ENCODE measurements at places on chromosomes 1 and 21. TPM values are rescaled to one million over a fixed set of nuclear protein-coding genes. Genes with fewer than 3 reads are reported as not detected.
A peak's percentile ranks its signal among the peaks of the same experiment; 100 is the strongest.

DNA sequence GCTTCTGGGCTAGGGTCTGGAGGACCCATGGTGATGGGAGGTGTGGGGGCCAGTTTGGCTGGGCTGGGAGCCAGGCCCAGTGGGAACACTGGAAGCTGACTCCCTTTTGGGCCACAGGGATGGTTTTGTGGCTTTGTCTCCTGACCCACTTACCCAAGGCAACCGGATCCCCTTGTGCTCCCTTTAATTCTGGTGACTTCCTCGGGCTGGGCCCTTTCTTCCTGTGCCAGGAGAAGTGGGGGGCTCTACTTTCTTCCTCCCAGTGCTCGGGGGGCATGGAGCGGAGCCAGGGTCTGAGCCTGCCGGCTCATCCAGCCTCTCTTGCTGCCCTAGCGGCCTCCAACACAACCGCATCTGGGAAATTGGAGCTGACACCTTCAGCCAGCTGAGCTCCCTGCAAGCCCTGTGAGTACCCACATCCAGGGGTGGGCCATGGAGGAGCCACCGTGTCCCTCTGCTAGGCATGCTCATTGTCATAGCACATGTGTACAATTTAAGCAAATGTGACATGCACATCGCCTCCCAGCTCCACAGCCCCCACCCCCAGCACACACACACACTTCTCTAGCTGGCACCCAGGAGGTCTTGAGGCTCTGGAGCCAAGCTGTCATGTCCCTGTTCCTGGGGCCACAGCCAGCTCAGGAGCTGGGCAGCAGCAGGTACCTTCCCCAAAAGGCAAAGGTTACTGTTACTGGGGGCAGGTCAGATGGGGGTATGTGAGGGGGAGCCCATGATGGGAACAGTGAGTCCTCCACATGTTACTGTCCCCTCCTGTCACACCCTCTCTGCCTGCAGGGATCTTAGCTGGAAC, 35.0 kb downstream of the UBE2T start:
- no peak for DNase-seq
- no peak overlapping the region for H3K4me3 ChIP-seq
- H3K36me3 ChIP-seq, result no peaks in the 10 kb centered on the region
- no peak overlapping the region for H3K27ac ChIP-seq
- H3K4me1 ChIP-seq, result no peaks in the 10 kb centered on the region

DNA sequence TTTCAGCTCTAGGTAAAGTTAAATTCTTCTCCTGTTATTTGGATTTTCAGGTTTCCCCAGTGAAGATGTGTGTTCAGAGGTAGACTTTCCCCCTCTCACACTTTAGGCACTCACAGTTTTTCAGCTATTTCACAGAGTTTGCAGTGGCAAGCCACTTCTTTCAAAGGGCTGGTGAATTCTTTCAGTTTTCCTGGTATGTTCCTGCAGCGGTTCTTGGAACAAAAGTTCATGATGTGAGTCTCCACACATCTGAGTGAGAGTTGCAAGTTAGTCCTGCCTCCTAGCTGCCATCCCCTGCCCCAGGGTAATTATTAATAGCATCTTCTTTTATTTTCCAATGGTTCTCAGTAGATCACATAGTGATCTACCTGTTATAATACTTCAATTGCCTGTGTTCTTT, 27.3 kb upstream of the CD84 start:
- no peaks in the 10 kb centered on the region for H3K27me3 ChIP-seq
- H3K4me1 ChIP-seq, result peaks cover 30% of the 10 kb centered on the region
- H3K36me3 ChIP-seq, result peaks cover 8% of the 10 kb centered on the region
- peak overlapping the region; percentile 89 for H3K27ac ChIP-seq
- DNase-seq, result no peak
- no peak overlapping the region for H3K4me3 ChIP-seq

GRCh38 chr1:206544562-206545257, 37.4 kb downstream of the RASSF5 start:
- H3K4me1 ChIP-seq, result no peaks in the 10 kb centered on the region
- H3K36me3 ChIP-seq, result no peaks in the 10 kb centered on the region
- H3K27ac ChIP-seq, result no peak overlapping the region
- H3K4me3 ChIP-seq, result no peak overlapping the region
- no peaks in the 10 kb centered on the region for H3K27me3 ChIP-seq

- no peak overlapping the region for H3K27ac ChIP-seq
- H3K27me3 ChIP-seq, result no peaks in the 10 kb centered on the region
- no peak overlapping the region for H3K4me3 ChIP-seq
Measured at GRCh38 chr1:209059376-209059775, 524.1 kb upstream of the CAMK1G start.

DNA sequence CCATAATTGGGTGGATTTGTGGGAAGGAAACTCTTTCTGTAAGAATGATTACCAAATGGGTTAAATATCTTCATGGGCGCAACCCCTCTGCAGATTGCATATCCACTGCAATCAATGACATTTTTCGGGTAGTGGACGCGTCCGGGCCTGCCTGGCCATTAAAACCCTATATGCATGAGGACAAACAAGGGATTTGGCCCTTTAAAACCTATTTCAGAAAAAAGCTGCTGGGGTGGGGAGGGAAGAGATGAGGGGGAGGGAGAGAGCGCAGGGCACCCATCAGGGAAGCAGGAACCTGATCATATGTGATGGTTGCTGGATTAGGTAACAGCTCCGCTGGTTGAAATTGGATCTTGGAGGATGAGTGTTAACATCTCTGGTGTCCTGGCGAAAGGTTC, 228.8 kb downstream of the PBX1 start:
- no peak for DNase-seq
- no peaks in the 10 kb centered on the region for H3K4me1 ChIP-seq
- H3K27ac ChIP-seq, result no peak overlapping the region
- H3K36me3 ChIP-seq, result no peaks in the 10 kb centered on the region
- H3K4me3 ChIP-seq, result no peak overlapping the region

DNA sequence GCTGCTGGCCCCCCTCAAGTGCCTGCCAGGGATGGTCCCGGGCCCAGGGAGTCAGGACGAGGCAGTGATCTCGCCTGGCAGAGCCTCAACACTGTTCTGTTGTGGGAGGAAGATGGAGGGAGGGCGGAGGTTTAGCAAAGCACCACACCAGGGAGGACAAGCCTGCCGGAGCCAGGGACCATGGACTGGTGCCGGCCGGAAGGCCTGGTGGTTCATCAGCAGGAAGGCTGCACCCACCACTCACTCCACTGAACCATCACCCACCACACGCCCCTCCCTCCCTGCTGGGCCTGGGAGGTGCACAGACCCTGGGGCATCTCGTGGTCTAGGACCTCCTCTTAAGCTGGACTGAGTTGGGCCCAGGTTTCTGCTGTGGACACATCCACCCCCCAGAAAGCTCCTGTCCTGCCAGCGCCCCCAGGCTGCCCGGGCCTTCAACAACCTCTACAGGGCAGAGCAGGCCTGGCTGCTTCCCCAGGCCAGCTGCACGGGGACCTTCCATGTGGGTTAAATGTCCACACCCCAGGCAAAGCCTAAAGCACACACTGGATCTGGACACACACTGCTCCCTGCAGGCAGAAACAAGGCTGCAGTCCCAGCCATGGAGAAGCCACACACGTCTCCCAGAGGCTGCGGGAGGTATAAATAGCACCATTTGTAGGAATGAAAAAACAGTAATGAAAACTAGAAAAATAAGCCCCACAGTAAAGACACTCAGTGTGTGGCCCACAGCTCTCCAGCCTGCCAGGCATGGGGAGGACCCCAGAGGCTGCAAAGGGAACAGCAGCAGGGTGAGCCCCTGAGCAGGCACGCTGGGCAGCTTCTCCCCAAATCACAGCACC, 10.4 kb upstream of the TMEM240 start:
- H3K4me1 ChIP-seq, result no peaks in the 10 kb centered on the region
- H3K4me3 ChIP-seq, result no peak overlapping the region
- H3K36me3 ChIP-seq, result no peaks in the 10 kb centered on the region
- DNase-seq, result no peak

GRCh38 chr1:25568834-25569596, 25.6 kb downstream of the LDLRAP1 start:
- no peaks in the 10 kb centered on the region for H3K36me3 ChIP-seq
- no peak overlapping the region for H3K4me3 ChIP-seq
- H3K4me1 ChIP-seq, result no peaks in the 10 kb centered on the region
- no peaks in the 10 kb centered on the region for H3K27me3 ChIP-seq
- DNase-seq, result no peak

GRCh38 chr21:36135391-36136102, 668 bp downstream of the CBR3 start:
- H3K4me1 ChIP-seq, result peaks cover 15% of the 10 kb centered on the region

GRCh38 chr1:193606035-193606434, 419.6 kb upstream of the B3GALT2 start:
- no peaks in the 10 kb centered on the region for H3K4me1 ChIP-seq
- H3K27ac ChIP-seq, result no peak overlapping the region
- DNase-seq, result no peak
- H3K36me3 ChIP-seq, result no peaks in the 10 kb centered on the region
- no peak overlapping the region for H3K4me3 ChIP-seq

DNA sequence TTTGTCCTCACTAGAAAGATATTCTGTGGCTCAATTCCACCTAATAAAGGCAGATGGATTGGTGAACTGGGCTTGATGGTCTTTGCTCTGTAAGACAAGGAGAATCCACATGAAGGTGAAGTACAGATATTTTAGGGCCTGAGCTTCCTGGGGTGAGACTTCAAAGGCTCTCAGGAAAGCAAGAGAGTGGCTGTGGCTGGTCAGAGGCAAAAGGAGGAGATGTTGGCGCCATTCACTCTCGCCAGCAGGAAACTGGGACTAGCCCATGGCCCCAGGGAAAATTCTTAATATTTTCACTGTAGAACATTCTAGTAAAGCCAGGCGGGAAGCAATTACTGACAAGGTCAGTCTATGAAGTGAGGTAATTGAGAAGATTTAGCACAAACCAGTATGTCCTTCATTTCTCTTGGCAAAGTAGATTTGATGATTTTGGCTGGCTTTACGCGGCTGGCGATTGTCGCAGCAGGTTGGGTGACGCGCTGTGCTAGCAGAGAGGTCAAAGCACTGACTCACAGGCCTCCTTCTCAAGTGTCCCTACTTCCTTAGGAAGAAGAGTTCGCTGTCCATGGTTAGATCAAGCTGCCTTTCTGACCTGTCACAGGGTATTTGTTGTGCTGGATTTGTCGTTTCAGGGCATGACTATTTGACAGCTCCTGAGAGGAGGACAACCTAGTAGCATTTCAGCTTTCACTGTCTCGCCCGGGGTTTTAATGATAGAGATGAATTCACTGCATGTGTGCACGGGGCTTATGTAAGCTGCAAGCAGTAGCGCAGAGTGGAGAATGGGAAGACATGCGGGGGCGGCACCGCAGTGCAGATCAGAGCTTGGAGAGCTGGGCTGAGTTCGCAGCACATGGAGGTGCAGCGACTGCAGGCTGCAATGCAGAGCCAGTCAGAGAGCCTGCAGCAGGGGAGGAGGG, 32.7 kb downstream of the XCL1 start:
- no peak overlapping the region for H3K27ac ChIP-seq
- peaks cover 4% of the 10 kb centered on the region for H3K27me3 ChIP-seq
- no peaks in the 10 kb centered on the region for H3K36me3 ChIP-seq
- H3K4me3 ChIP-seq, result no peak overlapping the region

GRCh38 chr1:205690122-205690756, 9.9 kb upstream of the SLC45A3 start:
- DNase-seq, result no peak
- H3K36me3 ChIP-seq, result no peaks in the 10 kb centered on the region
- H3K27me3 ChIP-seq, result no peaks in the 10 kb centered on the region
- H3K4me3 ChIP-seq, result no peak overlapping the region
- H3K27ac ChIP-seq, result no peak overlapping the region
- H3K4me1 ChIP-seq, result peaks cover 6% of the 10 kb centered on the region

ZBTB8A gene
- total RNA-seq, result 2.7 TPM

OR6N1 gene
- total RNA-seq, result not detected

TSPEAR gene
- not detected for total RNA-seq

LRRC41 gene
- 57.7 TPM for total RNA-seq

DNAJC28 gene
- 0.58 TPM for total RNA-seq

Data from GM12878 (cell line).